ENCODE measurements at places on chromosomes 11 and 22.

GRCh38 chr11:925158-925495 is 543 bp upstream of the AP2A2 start:
- no peak for DNase-seq

DNA sequence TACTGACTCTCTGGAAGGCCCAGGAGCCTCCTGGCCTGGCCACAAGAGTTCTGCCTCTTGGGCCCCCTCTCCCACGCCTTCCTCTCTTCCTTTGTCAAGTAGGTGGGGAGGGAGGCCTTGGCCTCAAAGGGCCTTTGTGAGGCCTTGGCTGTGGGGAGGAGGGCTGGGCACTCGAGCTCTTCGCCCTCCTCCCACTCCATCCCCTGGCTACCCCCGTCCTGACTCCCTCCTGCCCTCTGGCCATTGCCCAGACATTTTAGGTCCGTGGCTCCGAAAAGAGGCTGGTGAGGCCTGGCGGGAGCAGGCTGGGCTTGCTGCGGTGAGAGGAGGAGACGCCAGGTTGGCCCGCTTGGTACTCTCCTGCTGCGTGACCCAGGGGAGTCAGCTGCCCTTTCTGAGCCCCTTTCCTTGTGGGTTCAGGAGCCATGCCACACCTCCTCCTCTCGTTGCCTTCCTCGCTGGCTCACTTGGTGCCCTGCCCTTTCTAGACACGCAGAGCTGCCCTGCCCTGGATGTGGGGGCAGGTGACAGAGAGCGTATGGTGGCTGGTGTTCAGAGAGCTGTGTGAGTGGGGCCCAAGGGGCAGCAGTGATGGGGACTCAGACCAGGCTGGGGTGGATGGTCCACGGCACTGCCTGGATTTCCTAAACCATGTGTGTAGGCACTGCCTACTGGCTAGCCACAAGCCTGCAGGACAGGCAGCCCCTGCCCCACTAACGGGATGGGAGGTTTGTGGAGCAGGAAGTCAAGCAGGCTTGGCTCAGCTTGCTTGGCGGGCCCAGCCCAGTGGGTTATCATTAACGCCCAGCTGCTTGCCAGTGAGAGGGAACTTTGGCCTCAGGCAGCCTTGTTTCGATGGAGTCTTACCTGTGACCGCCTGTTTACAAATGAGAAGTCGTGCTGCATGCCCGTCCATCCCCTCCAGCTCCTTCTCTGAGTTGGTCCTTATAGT is 15.8 kb upstream of the OMP start:
- DNase-seq: no peak

DNA sequence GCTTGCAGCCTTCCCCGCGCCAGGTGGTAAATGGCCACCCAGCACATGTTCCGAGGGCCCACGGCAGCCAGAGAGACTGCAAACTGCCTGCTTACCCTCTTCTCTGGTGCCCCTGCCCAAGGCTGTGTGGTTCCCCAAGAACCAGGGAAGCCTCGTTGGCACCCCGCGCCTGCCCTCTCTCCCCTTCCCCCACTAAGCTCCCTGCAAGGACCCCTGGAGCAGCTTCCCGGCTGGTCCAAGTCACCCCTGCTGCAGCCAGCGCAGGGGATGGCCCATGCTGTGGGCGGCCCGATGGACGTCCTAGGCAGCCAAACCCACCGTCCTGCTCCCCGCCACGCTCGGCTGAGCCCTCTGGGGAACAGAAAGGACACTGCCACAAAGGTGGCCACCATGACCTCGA is 30.2 kb downstream of the MACROD1 start:
- no peak for DNase-seq

- no peak for DNase-seq
Measured at GRCh38 chr11:60375316-60375715, 3.0 kb upstream of the MS4A7 start.

DNA sequence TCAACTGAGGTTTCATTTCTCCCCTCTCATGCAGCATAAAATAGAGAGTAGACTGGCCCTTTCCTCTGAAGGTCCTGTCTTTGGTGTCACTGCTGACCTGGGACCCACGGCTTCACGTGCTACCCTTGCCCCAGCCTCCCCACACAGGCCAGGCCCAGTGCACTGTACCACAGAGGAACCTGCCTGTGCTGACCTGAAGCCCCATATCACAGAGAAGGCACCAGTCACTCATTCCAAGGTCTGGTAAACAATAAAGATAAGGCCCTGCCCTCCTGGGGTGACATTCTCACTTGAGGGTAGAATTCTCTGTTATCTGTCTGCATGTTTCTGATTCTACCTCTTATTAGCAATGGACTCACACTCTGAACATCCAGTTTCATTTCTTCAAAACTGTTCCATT is 51.3 kb downstream of the RPL27A start:
- DNase-seq: no peak

- no peak for DNase-seq
Measured at GRCh38 chr11:102138670-102139069, 28.4 kb downstream of the YAP1 start.

DNA sequence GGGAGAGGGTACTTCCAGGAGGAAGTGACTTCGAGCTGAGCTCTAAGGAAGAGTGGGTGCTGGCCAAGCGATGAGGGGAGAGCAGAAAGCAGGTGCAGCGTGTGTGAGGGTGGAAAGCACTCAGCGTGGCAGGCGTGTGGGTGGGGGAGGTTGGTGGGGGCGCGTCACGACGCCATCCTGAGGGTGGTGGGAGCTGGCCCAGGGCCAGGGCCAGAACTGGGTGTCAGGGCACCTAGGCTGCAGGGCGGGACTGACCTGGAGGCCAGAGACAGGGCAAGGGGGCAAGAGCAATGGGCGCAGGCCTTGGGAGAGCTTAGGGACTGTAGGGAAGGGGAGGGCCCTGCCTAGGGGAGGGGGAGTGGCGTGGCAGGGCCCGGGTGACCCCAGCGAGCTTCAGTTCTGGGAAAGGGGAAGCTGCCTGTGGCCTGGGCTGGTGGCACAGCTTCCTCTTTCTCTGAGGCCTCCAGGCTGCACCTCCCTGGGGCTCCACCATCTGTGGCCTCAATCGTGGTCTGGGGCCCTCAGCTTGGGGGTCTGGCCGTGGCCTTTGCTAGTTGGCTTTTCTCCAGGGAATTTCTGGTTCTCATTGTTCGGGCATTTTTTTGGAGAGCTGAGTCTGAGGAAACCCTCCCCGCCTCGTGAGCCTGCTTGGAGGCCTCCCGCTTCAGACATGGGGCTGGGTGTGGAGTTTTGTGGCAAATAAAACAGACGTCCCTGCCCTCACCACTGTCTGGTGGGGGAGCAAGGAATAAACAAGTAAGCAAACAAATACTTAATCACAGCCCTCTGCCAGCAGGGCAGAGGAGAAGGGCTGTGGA is 8.9 kb downstream of the RELT start:
- no peak for DNase-seq

DNA sequence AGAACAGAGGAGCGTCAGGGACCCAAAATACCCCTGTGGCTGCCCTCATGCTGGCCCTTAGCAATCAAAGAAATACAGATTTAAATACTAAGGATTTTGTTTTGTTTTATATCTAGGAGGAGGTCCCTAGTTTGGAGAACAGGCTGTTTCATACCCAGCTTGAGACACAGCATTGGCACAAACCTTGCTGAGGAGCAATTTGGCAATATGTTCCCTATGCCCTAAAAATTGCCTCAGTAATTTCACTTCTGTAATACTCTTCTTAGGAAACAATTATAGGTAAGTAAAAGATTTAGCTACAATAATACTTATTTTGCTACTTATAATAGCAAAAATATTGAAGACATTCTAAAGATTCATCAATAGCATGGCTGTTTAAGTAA is 37.0 kb downstream of the TSKU start:
- DNase-seq: no peak

DNA sequence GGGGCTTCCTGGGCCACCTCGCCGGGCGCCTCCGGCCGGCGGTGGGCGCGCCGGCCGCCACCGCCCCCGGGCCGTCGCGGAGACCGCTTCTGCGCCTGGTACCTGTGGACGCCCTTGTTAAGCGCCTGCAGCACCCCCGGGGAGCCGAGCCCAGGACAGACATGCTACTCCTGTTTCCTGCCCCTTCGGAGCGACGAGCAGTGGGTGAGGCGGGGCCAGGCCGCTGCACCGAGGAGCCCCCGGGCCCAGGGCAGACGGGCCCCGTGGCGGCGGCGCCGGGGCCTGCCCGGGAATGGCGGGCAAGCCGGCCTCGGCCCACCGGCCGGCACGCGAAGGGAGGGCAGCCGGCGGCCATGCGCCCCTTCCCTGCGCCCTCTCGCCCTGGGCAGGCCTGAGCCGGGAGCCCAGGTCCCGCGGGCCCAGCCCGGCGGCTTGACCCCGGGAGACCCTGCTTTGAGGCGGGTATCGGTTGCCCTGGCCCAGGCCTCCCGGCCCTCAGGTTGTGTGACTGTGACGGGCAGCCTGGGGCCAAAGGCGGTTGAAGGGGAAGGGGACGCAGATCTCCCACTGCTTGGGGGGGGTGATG is 789 bp upstream of the KDM2A start:
- no peak for DNase-seq

- no peak for DNase-seq
Measured at GRCh38 chr22:29315286-29316140, at the start of gene RASL10A. TSS of gene RASL10A (minus strand) at chr22:29315697. CDS start at chr22:29315246, 451 bp downstream.

- DNase-seq: no peak
Measured at GRCh38 chr11:11899401-11899800, 57.6 kb downstream of the USP47 start.

DNA sequence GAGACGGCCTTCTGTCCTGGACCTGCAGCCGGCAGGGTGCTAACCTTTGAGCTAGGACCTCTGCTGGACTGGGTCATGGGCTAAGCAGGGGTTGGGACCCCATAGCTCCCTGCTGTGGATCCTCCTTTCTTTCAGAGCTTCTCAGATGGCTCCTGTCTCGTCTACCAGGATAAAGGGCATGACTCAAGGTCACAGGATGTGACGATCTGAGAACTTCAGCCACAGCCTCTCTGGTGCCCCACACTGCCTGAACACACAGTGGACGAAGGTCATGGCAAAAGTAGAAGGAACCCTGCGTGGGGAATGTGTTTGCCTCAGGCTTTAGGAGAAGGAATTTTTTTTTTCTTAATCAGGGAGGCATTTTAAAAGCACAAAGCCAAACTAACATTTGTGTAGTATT is 196.7 kb downstream of the TRIM29 start:
- DNase-seq: no peak

DNA sequence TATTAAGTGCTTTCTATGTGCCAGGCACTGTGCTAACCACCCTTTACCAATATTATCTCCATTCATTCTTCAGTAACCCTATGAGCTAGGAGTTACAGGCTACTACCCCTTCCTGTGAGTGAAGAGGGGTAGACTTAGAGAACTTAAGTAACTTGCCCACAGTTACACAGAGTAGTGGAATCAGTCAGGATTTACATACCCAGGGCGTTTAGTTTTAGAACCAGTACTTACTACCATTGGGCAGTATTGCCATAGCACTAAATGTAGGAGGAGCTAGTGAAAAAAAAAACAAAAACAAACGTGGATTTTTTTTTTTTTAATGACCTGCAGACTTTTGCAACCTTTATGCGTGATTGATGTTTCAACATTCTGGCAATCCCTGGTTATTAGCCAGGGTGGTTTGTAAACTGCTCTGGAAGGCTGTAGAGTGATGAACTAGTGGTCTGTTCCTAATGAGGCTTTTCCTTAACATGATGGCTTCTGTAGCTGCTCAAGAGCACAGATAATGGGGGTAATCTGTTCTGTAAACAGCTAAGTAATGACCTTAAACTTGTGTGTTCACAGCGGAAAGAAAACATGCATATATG is 11.4 kb downstream of the TBCEL start:
- DNase-seq: no peak

GRCh38 chr22:45270095-45271020 is 14.4 kb upstream of the UPK3A start:
- no peak for DNase-seq

- DNase-seq: no peak
Measured at GRCh38 chr22:38032681-38033521, 24.3 kb upstream of the PICK1 start.

GRCh38 chr11:66325263-66325671 is 8.4 kb upstream of the CD248 start:
- no peak for DNase-seq

GRCh38 chr11:105789579-105790420 is 179.9 kb downstream of the GRIA4 start:
- no peak for DNase-seq

DNA sequence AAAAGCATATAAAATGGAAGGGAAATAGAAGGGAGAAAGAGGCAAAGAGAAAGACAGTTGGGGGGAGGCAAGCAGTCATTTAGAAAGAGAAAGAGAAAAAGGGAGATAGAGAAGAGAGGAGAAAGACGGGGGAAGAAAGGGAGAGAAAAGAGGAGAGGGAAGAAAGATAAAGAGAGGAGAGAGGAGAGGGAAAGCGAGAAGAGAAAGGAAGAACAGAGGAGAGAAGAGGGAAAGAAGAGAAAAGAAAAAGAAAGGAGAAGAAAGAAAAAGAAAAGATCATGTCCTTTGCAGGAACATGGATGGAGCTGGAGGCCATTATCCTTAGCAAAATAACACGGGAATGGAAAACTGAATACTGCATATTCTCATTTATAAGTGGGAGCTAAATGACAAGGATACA is 247.7 kb downstream of the MIAT start:
- DNase-seq: no peak

GRCh38 chr11:121715405-121715804 is 262.6 kb upstream of the SORL1-AS1 start:
- DNase-seq: no peak

DNA sequence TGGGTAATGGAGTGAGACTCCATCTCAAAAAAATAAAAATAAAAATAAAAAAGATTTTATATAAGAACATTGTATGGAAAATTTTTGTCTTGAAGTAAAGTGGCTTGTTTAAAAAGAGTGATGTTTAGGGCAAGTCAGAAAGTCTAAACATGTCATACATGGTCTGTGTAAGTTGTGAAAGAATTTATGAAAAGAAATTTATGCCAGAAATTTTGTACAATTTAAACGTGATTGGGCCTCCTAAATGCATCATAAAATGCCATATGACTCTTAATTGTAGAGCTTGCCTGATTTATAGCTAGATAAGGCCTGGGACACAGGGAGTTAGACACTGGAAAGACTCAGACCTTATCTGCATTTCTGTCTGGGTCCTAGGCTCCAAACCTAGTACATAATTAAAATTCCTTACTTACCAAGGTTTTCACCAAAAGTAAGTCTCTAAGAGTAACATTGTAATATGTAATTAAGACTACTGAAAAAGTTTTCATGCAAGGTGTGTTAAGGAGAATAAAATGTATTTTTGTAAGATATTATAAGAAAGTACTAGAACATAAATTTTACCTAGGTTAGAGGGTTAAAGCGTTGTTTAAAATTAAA is 110.5 kb downstream of the AASDHPPT start:
- no peak for DNase-seq

- DNase-seq: no peak
Measured at GRCh38 chr22:42179616-42180015, 49.0 kb upstream of the CYP2D6 start.
